ENCODE measurements at places on chromosomes 2 and 18. TPM values are rescaled to one million over a fixed set of nuclear protein-coding genes. Genes with fewer than 3 reads are reported as not detected.

- no peak for DNase-seq
Measured at GRCh38 chr2:37321029-37321682, 3.5 kb downstream of the PRKD3 start.

DNA sequence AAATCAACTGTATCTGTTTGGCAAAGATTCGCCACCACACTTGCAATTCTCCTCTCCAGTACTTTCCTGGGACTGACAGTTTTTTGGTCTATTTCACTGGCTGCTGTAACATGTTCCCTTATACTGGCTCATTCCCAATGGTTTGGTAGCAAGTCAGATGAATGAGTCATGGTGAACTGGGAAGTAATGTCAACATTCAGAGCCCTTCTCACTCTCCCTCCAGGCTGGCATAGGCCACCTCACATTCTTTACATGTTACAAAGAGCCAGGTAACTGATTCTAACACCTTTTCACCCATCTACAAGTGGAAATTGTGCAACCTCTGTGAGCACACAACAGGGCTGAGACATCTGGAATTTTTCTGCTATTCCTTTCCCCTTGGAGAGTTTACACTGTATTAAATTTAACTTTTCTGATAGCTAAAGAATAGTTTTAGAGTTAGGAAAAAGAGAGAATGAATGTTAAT, 111.3 kb upstream of the TLK1 start:
- DNase-seq = no peak

GRCh38 chr2:162103443-162104009, 29.5 kb upstream of the DPP4 start:
- DNase-seq = no peak

- DNase-seq = no peak
Measured at GRCh38 chr2:77328134-77328931, 193.8 kb downstream of the LRRTM4 start.

Gene ASB18
- not detected for total RNA-seq

Gene SLC19A3
- 0.54 TPM for total RNA-seq
